T-helper 1 cell (primary cell): ENCODE measurements at places on chromosomes 2 and 18.

DNA sequence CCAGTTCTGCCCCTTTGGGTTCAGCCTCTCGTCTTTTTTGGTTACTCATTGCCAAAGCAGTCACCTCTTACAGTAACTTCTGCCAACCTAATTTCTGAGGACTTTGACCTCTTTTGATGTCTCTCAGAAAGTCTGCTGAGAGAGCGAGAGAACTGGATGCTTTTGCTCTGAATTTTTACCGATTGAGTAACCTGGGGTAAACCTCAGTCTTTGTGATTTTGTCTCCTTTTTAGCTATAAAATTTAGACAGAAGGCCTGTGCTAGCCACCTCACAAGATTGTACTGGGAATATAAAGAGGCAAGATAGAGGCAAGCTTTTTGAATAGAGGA, 34.8 kb upstream of the IL1R1 start:
- DNase-seq = no peak

DNA sequence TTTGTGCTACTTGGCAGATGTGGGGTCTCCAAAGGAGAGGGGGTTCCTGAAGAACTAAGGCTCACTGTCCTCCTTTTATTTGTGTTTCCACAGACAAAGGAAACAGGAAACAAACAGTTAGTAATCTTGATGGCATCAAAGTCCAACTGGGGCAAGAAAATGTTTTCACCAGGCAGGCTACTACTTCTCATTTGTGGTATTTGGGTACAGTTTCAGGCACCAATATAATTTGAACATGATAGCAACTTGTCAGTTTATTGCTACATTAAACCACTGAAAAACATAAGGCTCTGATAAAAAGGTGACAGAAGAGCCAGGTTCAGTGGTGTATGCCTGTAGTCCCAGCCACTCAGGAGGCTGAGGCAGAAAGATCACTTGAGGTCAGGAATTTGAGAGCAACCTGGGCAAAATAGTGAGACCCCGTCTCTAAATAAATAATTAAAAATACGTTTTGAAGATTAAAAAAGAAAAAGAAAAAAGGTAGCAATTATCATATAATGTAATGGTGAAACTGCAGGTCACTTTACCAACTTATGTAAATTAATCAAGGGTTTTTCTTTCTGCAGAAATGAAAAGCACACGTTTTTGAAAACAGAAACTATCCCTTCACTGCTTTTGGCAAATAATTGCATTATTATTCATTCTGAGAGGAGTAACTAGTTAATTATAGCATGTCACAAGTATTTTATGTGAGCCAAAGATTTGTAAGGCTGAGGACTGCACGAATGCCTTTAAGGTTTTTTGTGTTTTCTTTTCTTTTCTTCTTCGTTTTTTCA, 157.5 kb upstream of the CAVIN2 start:
- DNase-seq = no peak

DNA sequence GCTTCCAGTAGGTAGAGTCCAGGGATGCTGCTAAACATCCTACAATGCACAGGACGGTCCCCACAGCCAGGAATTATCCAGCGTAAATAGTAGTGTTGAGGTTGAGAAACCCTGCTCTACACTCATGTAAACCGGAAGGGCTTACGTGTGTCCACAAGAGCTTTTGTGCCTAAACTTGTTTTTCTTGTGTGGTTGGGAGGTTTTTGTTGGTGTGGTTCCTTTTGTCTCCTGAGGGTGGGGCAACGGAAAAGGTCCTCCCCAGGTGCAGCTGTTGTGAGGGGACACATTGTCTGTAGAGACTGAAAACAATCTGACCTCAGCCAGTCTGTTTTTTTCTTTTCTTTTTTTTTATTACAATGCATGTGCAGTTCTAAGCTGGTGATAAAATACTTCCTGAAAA, 72.7 kb upstream of the MGAT5 start:
- peak; percentile 38 for DNase-seq

DNA sequence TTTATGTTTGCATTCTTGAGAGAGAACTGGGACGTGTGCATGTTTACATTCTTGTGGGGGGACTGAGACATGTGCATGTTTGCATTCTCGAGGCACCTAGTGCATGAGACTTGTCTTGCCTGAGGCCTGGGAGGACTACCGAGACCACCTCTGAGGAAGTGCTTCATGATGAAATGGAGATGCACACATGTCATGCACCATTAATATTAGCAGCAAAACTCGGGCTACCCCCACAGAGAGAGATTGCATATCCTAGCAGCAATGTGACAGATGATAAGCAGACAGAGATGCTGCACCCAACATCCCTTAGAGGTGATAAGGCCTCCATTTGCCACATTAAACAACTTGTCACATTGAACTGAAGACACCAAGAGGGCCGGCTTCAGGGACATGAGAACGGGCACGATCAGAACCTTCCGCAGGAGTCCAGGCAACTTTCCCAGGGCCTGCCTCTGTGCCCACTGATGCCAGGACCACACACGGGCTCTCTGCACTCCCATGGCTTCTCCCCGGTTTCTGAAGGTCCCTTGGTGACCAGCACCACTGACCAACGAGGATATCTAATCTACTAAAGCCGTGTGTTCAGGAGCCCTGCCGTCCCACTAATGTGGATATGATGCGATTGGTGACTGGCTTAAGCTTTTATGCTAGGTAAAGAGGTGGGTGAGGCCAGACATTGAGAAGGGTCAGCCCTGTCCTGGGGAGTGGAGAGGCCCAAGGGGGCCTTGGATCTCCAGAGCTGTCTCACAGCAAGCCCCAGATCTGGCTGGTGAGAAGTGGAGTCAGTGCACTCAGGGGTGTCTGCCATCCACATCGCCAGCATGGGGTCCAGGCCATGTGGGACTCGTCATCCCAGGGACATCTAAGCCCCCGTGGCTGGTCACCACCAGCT, 208.3 kb downstream of the NDUFA10 start:
- DNase-seq = no peak

- DNase-seq = no peak
These were observed 709.9 kb upstream of the PKDCC start for GRCh38 chr2:41337956-41338355.

- no peak for DNase-seq
These were observed 303.5 kb upstream of the ZNF804A start for GRCh38 chr2:184294831-184295230.

DNA sequence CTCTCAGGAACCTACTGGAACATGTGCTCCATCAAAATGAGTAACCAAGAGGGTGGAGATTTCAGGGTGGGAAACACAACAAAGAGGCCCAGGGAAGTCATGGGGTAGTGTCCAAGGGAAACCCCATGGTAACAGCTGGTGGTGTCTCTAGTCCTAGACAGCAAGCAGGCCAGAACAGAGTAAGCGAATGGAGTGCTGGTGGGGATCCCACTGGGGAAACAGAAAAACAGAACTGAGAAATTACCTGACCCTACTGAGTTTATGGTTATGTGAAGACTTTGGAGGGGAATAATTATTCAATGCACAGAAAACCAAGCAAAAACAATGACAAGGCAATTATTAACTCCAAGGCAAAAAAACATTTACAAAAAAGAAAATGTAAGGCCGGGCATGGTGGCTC, 16.9 kb downstream of the ERCC3 start:
- DNase-seq = no peak

DNA sequence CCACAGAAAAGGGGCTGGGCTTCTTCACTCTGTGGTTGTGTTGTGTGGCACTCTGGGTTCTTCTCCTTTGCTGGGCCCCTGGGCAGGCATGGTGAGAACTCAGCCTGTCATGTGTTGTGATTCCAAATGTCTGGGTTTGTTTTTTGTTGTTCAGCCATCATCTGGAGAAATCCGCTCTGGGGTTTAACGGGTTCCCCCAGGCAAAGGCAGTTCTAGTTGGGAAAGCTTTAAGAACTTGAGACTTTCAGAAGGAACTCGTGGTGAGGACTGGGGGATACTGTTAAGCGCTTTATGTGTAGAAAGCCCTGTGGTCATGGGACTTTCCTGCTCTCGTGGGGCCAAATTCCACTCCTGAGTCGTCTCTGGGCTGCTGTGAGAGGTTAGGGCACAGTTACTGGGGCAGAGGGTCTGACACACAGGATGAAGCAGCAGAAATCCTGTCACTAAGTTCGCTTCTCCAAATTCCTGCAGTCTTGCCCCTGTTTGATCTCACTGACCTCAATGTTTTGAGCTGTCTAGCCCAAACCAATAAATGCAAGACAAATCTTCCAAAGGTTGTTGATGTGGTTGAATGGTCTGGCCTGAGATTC, 87.7 kb downstream of the RAPGEF4 start:
- DNase-seq = no peak

GRCh38 chr18:48926420-48926857, 24.3 kb downstream of the SMAD7 start:
- no peak for DNase-seq

DNA sequence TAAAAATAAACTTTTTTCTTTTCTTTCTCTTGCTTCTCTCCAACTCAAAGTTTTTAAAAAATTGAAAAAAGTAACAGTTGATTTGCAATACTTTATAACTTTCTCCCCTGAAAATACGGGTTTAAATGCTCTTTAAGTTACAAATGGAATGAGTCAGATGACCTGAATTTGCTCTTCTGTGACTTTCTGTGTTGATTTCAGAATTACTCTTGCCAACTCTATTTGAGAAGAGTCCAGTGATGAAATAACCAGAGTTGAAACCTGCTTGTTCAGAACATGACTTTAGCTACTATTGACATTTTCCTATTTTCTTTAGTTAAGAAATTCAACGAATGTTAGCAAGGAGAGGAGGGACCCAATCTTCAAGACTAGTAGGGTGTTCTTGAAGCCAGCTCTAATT, 146.1 kb upstream of the ZSWIM2 start:
- no peak for DNase-seq

- no peak for DNase-seq
These were observed 117.7 kb downstream of the MEMO1 start for GRCh38 chr2:31893094-31893493.

DNA sequence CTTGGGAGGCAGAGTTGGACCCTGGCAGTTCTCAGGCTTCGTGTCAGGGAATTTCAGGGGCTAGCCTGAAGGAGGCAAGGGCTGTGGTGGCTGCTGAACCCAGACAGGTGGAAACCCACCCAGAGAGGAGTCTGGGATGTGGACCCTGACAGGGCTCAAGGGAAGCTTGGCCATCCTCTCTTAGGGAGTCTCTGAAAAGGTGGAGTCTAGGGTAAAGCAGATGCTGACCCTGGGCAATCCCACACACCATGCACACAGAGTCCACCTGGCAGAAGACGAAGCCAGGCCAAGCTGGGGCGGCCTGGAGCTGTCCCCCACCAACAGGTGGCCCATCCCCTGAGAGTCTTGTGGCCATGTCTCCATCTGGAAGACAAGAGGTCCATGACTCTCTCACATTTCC, 41.2 kb upstream of the TEX51 start:
- no peak for DNase-seq

DNA sequence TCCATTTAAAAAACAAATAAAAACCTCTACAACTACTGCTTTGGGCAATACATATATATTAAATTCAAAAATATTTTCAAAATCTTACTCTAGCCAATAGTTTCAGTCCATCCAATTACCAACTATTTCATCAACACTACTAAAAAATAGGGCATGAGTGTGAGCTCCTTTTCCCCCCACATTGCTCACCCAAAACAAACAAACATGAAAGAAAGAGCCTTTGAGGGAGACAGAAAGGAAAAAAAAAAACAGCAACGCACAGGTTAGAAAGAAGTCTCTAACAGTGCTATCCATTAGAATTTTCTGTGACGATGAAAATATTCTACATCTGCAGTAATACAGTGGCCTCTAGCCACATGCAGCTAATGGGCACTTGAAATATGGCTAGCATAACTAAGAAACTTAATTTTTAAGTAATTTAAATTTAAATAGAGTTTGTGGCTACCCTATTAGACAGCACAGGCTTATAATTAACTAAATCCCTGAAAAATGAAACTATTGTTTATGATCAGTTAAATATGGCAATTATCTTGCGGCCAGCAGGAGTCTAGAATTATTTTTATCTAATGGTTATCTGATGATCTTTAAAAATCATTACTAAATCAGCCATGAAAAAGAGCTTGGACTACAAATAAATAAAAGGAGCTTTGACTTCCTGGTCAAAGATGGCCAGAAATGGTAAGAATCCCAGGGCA, 59.2 kb downstream of the RBMS1 start:
- no peak for DNase-seq

DNA sequence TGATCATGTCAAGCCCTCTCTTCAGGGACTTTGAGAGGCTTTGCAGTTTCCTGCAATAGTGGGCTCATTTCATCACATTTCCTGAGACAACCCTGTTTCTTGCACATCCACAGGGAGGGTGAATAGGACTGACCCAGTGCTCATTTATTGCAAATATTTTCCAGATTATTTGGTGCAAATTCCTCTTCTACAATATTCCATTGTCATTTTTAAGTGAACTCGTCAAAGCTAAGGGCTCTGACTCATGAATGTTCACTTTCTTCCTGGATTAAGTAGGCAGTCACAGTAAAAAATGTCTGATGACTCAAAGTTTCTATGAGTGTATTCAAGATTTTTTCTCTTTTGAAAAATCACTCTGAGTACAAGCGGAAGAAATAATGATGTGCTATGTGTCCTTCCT, 225.5 kb upstream of the GALNT5 start:
- DNase-seq = no peak

DNA sequence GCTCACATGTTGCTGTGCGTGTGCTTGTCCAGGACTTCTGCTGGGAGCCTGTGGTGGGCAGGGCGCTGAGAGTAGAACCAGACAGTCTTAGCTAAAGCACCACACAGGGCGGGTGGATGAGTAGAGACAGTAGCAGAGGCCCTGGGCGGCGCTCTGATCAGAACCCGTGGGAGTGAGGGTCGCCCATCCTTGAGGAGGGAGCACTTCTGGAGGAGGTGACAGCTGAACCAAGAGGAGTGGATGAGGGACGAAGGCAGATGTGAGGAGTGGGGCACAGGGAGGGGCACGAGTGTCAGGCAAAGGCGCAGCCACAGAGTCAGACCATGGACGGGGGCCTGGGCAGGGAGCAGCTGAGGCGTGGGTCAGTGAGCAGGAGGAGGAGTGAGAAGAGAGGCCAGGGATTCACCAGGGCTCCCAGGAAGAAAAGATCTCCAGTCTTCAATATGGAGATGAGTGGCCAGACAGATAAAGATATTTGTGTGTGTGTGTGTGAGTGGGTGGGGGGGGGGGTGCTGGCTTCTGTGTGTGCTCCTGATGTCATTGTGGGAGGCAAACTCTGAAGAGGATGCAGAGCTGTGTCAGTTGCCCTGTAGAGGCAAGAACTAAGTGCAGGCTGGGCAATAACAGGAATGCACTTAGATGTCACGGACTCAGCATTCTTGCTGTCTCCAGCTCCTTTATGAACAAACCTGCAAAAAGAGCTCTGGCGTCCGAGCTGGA, 79.6 kb downstream of the TPO start:
- DNase-seq = no peak

GRCh38 chr2:199230091-199230490, 227.6 kb downstream of the SATB2 start:
- no peak for DNase-seq

GRCh38 chr2:69291004-69291650, 95.9 kb downstream of the GFPT1 start:
- no peak for DNase-seq

- DNase-seq = no peak
These were observed 255.3 kb upstream of the AGAP1 start for GRCh38 chr2:235238537-235238936.
